Activated gamma-delta T cell treated with Interleukin-2 at 50 U/mL for 16 hours (primary cell): ENCODE measurements at places on chromosomes 7 and 10.

DNA sequence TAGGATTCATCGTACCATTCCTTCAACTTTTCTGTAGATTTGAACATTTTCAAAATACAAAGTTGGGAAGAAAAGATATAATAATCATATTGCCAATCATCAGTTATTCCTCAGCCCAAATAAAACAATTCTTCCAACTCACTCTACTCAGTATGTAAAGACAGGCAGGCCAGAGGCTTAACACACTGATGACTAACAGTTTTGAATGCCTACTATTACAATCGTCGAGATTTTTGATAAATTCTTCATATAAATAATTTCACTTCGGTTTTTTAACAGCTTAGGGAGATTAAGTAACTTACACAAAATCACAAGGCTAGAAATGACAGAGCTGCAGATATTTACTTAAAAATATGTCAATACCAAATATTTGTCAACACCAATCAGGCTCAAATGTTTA, 17.6 kb downstream of the CYTH3 start:
- no peak for DNase-seq

GRCh38 chr7:142774826-142775225, 4.1 kb downstream of the PRSS2 start:
- DNase-seq, result no peak

DNA sequence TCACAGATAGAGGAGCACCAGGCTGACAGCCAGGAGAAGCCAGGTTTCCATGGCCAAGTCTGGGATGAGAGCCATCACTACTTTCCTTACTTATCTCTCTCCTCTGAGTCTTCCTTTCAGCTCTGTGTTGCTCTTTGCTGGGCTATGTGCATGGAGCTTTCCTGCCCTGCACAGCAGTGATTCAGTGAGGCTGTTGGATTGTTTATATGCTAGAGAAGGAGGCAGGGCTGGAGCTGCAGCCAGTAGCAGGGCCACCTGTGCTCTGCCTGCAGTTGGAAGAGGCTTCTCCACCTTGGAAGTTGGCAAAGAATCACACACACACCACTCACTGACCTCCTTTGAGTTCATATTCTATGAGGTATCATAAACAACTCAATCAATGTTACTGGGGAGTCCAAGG, at the start of gene CYP3A4:
CYP3A4 (minus strand) TSS at position 178 of the 400 bp plus-strand sequence; CDS start at position 75, 103 bp downstream.
- no peak for DNase-seq

DNA sequence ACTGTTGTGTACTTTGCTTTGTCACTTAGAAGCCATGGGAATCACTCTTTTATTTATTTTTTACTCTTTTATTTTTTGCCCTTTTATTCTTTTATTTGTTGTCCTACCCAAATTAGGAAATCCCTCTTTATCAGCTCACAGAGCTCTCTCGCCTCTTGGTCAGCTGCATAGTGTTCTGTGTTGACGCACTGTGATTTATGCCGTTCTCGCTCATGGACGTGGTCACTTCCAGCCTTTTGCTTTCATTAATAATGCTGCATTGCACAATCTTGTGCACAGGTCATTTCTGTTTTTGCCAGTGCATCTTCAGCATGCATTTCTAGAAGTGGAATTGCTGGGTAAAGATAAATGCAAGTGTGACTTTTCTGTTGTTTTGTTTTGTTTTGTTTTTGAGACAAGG, 42.3 kb downstream of the FBH1 start:
- DNase-seq, result no peak

GRCh38 chr7:4056552-4057288, 625.4 kb upstream of the FOXK1 start:
- DNase-seq, result no peak

DNA sequence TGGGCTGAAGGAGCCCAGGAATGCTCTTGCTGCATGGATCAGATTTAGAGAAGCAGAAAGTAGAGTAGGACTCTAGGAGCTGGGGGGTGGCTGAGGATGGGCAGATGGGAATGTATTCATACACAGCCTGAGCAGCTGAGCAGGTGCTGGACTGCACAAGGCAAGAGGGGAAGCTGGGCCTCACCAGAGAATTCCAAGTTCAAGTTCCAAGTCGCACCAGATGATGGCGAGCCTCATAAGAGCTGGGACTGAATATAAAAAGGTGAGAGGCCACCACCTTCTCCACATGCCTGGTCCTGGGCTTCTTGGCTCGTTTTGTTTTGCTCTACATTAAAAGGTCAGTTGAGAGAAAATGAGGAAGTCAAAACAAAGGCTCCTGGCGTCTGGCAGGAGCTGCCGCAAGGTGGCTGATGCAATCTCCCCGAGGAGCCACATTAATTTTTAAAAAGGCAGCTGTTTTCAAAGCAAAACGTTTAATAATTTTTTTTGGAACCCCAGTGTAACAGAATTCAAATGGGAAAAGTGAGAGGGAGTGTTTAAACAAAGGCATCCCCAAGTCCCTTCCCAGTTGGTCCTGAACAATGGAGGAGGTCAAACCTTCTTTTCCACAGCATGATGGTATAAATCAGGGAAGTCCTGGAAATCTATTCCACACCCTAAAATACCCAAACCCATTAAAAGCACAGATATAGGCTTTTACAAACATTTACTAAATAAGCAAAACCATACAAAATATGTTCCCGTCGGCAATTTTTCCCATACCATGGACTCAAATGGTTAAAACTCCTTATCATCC, 9.5 kb downstream of the CYREN start:
- DNase-seq, result no peak

DNA sequence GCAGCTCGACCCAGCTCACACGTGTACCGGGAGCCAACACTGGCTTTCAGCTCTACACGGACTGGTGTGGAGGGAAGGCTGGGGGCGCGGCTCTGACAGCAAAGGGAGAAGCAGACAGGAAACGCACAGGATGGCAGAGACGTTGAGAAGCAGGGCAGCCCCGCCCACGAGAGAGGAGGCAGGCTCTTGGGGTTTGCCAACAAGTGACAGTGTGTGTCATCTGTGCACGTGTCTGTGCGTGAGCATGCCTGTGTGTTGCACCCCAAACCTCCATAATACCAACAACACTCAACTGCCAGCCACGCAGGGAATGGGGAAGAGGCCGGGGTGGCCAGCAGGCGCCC, 64.4 kb upstream of the PDGFA start:
- peak; percentile 86 for DNase-seq

DNA sequence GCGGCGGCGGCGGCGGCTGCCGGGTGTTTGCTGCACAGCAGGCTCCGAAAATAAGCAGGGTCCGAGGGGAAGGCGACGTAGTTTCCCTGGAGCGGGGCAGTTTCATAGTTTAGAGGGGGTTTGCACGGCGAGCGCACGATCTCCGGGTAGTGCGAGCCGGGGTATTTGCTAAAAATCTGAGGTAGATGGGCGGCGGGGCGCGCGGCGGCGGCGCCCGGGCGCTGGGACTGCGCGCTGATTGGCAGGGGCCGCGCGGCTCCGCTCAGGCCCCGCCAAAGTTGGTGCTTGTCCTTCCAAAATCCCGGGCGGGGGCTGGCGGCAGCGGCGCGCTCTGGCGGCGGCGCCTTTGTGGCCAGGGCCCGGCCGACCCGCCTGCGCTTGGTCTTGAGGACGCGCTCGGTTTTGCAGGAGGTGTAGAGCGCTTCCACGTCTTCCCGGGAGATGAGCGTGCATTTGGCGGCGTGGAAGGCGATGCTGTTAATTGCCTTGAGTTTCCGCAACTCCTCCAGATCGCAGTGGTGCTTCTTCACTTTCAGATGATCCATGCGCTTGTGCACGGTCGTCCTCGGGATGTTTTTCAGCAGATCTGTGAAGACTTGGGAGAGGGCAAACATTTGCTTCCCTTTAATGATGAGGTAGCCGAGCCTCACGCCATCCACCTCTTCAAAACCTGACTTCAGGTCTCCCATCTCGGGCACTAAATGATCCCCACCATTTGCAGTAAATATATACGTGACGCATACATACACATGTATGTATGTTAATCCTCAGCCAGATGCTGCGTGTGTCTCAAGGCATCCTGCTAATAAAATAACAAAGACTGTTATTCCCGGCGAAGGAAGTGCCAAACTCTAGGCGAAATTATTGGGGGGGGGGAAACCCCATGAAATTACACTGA, 8.1 kb downstream of the SKIDA1 start:
- no peak for DNase-seq

GRCh38 chr7:30157204-30157603, 22.4 kb downstream of the MTURN start:
- DNase-seq, result peak; percentile 34
